GM13976 (cell line): ENCODE measurements at places on chromosomes 6 and 20.

DNA sequence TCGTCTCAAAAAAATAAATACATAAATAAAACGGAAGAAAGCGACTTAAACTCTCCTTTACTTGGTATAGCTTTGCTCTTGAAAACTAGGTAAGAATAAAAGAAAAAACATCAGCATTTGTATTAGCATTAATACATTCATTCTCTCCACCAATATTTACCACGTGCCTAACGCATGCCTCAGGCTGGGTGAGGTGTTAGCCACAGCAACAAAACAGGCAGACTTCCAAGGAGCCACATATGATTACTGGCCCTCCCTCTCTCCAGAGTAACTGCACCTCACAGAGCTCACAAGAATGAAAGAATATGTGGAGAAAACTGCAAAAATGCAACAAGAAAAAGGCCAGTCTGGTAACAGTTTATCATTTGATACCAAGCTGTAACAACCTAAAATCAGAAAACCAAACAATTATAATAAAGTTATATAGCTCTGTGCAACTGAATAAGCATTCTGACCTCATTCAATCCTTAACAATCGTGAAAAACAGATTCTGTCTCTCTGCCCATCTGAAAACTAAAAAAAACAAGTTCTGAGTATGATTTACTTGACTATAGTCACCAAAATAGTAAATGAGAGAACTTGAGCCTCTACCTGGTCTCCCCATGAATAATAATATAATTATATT is 5.2 kb downstream of the NAPB start:
- DNase-seq: no peak

DNA sequence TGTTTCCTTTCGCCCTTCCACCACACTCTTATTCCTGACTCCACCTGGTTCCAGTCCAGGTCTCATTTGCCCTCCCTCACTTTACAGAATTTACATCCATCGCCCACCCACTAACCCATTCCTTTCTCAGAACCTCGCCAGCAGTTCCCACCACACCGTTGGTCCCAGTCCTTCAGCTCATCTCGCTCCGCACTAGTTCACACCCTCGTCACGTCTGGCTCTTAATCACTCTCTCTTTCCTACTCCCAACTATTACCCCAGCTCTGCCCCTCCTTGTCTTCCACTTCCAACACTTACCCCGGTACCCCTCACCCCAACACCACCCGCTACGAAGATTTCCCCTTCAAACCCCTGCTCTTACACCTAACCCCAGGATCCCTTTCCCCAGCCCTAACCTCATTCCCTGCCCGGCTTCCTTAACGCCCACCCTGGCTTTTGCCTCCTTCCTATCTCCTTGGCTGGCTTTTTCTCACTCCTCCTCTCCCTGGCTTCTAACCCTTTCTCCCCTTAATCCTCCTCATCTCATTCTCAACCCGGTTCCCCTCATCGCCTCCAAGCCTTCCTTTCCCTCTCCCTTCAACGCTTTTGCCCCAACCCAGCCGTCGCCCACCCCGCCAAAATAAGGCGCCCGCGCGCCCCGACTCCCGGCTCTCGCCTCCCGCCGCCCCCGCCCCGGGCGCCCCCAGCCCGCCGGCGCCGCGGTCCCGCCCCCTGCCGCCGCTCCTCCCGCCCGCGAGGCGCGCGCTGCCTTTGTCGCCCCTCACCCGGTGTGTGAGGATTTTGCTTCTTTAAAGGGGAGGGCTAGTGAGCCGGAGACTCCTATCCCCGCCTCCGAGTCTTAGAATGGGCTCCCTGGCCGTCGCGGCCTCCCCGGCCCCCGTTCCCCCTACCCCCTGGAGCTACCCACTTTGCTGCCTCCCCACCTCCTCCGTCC is 542 bp downstream of the USP49 start:
- no peak for DNase-seq

DNA sequence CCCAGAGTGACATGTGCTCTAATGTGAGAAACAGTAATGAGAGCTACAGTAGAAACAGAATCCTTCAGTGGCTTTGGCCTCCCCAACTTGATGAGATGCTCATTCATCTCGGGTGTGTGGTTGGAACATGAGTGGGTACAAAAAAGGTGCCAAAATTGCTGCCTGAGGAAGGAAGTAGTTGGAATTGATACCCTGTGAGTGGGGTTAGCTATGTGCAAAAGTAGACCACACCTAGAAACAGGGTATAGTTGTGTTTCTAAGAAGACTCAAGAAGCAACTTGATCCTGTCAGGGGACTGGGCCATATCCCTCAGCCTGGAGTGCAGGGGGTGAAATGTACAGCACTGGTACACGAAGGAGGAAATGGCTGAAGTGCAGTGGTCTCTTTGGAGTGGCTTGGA is 206.4 kb upstream of the SUPT3H start:
- DNase-seq: no peak

- DNase-seq: no peak
These were observed 36.0 kb downstream of the SUMO4 start for GRCh38 chr6:149435919-149436586.

DNA sequence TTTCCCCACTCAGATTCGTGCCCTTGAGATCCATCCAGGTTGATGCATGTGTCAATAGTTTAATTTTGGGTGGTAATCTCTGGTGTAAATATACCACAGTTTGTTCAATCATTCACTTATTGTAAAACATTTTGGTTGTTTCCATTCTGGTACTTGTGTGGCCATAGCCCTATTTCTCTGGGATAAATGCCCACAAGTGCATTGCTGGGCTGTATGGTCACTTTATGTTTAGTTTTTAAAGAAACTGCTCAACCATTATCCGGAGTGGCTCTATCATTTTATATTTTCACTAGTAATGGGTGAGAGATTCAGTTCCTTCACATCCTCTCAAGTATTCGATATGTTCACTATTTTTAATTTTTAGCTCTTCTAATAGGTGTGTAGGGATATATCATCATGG is 60.7 kb upstream of the RNF24 start:
- DNase-seq: no peak

DNA sequence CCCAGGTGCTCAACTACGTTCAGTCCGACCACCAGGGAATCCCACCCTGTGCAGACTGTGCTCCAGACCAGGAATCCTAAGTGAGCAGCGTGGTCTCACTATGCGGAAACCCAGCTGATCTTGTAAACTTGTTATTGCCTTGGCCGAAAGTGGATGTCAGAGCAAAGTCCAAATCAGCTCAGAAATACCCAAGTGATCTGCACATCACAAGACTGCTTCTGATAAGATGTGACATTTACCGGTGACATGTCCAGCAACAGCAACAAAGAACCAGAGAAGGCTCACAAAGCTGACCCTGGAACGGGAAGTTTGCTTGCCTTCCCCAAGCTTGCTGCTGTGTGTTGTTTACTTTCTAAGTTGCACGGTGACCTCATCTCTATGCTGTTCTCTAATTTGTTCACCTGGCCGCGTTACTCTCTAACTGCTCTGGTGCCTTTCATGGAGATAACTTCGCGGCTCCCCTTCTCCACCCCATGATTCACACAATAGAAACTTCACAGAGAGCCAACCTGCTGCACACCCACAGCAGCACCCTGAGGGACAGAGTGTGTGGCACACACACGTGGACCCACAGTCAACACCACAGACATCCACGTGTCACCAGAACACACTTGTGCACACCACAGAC is 1.7 kb downstream of the BNIP5 start:
- no peak for DNase-seq

DNA sequence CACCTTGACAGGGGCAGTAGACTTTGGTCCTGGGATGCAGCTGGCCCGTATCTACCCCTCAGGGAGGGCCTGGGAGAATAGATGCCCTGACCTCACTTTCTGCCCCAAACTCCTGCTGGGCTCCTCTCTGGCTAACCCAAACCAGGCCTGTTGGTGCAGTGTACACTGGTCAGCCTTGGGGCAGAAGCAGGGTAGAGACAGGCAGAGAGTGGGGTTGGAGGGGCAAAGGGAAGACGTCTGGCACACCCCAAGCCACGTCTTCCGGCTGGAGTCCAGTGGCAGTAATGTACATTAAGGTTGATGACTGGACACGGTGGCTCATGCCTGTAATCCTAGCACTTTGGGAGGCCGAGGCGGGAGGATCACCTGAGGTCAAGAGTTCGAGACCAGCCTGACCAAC is 9.3 kb downstream of the DDR1 start:
- DNase-seq: no peak

DNA sequence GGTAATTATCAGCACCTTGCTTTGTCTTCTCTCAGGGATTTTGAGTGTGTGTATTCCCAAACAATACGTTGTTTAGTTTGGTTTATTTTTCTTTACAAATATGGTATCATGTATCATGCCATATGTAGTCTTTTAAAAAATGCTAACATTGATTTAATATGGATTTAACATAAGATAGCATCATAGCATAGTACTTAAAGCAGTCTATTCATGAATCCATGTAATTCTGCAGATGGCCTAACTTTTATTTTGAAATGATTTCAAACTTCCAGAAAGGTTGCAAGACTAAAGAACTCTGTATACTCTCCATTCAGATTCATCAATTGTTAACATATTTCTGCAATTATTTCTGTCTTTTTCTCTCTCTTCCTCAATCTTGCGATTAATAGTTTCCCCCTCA is 7.9 kb downstream of the ZDHHC14 start:
- no peak for DNase-seq

- DNase-seq: peak; percentile 17
These were observed 92.3 kb upstream of the FUT9 start for GRCh38 chr6:95923518-95923917.

DNA sequence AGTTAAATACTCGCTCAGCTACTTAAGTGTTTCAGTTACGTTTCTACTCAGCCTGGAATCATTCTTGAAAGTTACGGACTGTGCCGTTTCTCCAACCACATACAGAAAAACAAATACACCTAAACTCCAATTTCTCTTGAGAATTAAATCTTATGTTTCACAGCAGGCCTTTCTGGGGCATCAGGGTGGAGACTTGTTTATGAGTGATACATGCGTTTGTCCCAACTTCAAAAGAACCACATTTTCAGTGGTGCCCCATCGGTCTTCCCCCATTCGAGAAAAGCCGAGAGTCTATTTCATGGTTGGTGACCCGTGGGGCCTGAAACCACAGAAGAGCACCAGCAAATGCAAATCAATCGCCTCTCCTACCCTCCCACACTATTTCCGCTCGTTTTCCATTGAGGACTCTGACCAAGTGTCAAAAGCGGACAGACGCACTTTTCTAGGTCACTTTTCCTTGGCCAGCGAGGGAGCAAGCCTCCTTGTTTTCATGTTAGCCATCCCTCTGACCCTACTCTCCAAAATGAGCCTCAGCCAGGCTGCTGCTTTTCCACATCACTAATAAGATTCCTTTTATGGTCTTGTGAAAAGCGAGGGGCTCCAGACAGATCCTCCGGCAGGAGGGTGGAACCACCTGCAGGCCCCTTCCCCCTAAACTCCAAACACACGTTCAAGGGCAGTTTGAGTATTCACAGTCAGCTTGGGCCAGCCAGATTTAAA is 3.1 kb downstream of the JAG1 start:
- peak; percentile 67 for DNase-seq

DNA sequence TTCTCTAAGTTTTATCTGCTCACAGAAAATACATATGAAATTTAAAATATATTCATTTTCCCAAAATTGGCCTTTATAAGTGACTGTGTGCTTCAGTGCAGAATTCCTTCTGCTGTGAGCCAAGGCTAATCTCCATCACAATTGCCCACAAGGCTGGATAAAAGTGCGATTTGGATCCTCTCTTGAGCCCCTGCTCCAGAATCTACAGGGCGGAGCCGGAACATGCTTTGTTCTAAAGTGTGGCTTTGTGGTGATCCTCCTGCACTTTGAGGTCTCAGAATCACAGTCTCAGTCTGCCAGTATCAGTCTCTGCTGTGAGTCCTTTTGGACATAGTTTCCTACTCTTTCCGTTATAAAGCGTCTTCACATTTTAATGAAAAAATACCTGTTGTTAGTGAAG is 28.9 kb downstream of the SMOC2 start:
- no peak for DNase-seq

DNA sequence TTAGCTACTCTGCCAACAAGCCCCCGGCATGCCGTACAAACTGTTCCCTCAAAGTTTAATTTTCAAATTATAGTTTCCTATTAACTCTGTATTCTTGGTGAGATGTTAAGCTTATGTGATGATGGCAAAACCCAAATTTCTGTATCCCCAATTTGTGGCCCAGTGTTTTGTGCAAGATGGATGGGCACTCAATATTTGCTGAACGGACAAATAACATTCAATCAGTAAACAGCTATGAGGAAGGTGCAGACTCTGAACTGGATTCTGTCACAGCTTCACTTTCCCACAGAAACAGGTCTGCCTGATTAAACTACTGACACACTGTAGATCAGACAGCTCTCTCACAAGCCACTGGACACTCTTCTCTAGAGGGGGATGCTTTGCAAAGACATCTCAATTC is 54.1 kb downstream of the NUDT3 start:
- DNase-seq: no peak

DNA sequence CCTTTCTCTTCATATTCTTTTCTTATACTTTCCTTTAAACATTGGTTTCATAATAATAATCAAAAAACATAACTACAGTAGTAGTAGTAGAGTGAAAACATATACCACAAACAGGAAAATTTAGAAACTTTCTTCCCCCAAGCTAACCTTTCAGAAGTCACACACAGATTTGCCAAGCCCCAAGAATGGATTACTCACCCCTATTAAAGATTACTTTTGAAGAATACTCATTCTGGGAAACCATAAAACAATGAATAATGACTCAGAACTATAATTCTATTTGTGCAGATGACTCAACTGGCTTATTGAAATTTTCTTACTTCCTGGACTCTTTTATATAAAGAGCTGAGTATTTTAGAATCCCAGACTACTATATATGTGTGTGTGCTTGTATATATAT is 119.4 kb upstream of the GJE1 start:
- no peak for DNase-seq

- DNase-seq: no peak
These were observed 461.9 kb downstream of the KIF16B start for GRCh38 chr20:16111172-16111832.

DNA sequence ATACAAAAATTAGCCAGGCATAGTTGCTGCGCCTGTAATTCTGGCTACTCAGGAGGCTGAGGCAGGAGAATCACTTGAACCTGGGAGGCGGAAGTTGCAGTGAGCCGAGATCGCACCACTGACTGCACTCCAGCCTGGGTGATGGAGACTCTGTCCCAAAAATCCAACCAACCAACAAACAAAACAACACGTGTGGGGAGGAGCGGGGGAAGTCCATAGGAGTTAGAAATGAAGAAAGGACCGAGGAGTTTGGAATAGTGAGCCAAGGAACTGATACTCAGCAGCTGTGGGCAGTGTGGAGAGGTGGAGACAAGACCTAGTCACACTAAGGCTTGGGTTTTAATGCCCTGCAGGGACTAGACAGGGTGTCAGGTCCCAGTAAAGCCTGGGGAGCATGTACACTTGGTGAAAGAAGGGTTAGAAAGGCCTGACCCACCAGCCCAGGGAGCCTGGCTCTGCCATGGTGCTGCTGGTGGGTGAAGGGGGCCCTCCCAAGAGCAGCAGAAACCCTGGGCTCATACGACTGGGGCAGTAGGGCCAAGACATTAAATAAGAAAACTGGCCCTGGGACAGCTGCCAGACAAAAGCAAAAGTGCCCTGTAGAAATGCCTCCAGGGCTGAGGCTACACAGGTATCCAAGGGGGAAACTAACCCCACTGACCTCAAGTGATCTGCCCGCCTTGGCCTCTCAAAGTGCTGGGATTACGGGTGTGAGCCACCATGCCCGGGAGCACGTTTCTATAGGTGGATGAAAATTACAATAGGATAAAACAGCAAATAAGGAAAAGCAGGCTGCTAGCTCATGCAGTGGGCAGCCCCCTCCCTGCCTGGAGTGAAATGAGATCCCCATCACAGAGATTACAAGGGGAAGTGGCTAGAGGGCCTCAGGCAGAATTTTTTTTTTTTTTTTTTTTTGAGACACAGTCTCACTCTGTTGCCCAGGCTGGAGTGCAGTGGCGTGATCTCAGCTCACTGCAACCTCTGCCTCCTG is 58.0 kb downstream of the MYH7B start:
- no peak for DNase-seq
